DMS153 (cell line): ENCODE measurements at places on chromosomes 11 and 22.
A peak's percentile ranks its signal among the peaks of the same experiment; 100 is the strongest.

- DNase-seq: no peak
Observed at GRCh38 chr11:83070731-83071566, 748 bp downstream of the RAB30 start.

GRCh38 chr11:63369971-63370588 lies 495 bp downstream of the SLC22A9 start:
- no peak for DNase-seq

GRCh38 chr11:70667767-70668166 lies 269.4 kb downstream of the CTTN start:
- no peak for DNase-seq

- DNase-seq: no peak
Observed at GRCh38 chr11:126564566-126564965, 209.1 kb downstream of the ST3GAL4 start.

- no peak for DNase-seq
Observed at GRCh38 chr11:126366064-126366822, 10.8 kb downstream of the ST3GAL4 start.

DNA sequence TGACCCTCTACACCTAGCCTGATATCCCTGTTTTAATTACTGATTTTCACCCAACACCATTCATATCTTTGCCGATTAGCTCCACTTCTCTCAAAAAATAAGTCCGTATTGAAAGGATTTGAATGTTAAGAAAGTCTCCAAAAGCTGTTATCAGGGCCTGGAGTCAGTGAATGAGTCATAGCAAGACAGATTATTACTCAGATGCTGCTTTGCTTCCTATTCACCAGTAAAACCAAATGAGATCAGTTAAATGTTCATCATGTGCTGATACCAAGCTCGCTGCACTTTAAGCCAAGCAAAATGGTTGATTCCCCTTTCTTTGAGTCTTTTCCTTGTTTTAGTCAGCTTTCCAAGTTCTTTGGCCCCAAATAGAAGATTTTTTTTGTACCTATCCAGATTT lies 228.4 kb downstream of the FAT3 start:
- no peak for DNase-seq

- DNase-seq: peak; percentile 36
Observed at GRCh38 chr22:26679003-26679629, 21.7 kb downstream of the MIAT start.

DNA sequence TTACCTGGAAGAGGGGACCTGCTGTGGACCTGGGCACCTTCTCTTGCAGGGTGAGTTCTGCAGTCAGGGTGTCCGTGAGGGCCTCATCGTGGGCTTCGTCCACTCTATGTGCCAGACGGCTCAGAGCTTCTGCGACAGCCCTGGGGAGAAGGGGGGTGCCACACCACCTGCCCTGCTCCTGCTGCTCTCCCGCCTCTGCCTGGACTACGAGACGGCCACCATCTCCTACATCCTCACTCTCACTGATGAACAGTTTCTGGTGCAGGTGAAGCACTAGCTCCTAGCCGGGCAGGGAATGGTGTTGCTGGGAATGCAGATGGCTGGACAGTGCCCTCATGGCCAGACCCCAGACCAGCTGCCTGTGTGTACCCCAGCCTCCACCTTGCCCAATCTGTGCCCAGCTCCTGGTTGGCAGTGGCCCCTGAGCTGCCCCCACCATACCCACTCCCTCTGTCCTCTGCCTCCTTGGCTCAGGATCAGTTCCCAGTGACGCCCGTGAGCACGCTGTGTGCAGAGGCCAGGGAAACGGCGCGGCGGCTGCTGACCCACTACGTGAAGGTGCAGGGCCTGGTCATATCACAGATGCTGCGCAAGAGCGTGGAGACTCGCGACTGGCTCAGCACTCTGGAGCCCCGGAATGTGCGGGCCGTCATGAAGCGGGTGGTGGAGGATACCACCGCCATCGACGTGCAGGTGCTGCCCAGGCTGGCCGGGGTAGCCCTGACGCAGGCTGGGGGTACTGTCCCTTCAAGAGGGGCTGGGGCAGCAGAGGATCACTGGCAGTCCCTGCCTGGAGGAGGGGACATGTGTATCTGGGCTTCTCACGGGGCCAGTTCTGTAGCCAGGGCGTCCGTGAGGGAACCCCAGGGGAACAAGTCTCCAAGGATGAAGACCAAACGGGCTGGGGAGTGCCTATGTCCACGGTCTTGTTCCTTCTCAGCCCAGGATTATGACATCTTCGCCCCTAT lies 2.2 kb upstream of the TM7SF2 start:
- DNase-seq: no peak

DNA sequence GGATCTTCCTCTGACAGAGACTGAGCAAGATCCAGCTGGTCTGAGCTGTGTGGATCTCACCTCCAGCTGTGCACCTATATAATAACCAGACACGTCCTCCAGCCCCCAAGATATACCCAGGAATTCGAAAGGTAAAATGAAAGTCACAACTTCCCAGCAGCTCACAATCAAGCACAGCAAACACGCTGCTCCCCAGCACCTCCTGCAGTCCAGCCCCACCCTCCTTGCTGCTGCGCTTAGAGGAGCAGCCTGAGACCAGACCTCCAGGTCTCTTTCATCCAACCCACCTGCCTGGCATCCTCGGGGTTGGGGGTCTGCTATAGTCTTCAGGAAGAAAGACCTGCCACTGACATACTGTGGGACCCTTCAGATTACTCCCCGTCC lies 3.0 kb upstream of the APOL4 start:
- no peak for DNase-seq

DNA sequence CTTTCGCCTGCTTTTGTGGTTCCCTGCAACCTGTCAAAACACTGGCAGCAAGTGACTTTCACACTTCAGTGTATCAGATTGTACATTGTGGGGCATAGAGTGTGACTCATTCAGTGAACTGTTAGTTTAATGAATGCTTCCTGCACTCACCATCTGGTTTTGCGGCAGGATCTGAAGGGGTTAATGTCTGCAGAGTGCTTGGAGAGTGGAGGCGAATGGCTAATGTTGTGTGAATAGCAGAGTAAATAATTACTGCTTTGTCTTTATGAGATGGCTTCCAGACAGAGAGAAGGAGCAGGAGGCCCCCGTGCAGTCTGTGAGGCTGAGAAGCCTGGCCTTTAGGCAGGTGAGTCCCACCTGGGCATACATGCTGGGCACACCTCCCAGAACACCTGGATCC lies 454.3 kb upstream of the KIRREL3 start:
- DNase-seq: peak; percentile 94

GRCh38 chr11:15707971-15708370 lies 593.2 kb downstream of the INSC start:
- peak; percentile 89 for DNase-seq

DNA sequence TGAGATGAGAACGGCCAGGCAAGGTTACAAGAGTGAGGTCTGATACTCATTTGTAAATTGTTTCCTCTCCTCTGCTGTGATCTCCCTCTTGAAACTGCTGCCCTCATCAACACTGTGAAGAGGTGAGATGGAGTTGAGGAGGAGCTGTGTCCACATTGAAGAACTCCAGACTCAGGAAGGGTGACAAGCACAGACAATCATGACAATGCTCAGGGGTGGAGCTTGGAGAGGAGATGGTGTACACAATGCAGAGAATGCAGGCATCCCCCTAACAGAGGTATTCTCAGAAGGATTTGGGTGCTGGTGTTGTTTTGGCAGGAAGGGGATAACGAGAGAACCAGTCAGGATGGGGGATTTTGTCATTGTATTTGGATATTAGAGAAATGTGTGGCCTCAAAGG lies 21.5 kb upstream of the MMP7 start:
- DNase-seq: no peak

- no peak for DNase-seq
Observed at GRCh38 chr11:119404872-119405271, 18.1 kb downstream of the THY1 start.

DNA sequence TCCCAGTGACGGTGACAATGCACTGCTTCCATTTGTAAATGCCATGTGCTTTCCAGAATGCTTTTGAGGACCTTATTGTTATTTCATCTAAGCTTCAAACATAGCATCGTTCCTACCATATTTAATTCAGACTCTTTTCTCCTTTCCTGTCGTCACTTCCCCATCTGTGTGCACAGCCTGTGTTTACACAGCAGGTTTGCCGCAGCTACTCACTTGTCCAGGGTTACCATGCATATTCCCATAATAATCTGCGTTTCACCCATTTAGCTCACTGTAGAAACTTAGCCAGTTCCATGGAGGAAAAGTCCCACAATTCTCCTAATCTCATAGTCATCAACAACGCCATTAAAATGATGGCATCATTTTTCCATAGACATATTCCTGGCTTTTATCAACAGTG lies 48.0 kb downstream of the FLI1 start:
- DNase-seq: peak; percentile 10

- no peak for DNase-seq
Observed at GRCh38 chr11:69462106-69462951, 19.1 kb upstream of the LINC01488 start.

DNA sequence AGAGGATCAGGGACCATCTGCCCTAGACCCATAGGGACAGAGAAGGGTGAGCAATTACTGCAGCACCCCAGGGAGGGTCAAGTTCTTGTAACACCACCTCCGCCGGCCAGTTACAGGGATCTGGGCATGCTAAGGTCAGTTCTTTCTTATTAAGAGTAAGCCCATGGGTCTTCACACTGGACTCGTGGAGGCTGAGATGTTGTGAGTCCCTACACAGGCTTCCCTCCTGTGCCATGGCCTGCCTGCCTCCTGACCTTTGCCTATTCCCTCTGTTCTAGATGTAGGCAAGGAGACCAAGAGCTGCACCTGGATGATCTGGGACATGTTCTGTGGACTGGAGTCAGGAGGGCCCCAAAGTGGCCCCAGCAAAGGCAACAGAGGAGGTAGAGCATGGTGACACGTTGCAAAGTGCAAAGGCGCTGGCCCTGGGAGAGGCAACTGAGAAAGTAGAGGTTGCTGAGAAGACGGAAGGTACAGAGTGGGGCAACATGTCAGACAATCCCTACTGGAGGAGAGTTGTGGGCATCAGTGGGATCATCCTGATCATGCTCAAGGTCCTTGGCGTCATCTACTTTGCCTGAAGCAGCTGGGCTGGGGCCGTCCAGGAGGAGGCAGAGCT lies 16.3 kb upstream of the GNAZ start:
- DNase-seq: no peak

- no peak for DNase-seq
Observed at GRCh38 chr11:94424011-94424410, 22.8 kb upstream of the GPR83 start.

DNA sequence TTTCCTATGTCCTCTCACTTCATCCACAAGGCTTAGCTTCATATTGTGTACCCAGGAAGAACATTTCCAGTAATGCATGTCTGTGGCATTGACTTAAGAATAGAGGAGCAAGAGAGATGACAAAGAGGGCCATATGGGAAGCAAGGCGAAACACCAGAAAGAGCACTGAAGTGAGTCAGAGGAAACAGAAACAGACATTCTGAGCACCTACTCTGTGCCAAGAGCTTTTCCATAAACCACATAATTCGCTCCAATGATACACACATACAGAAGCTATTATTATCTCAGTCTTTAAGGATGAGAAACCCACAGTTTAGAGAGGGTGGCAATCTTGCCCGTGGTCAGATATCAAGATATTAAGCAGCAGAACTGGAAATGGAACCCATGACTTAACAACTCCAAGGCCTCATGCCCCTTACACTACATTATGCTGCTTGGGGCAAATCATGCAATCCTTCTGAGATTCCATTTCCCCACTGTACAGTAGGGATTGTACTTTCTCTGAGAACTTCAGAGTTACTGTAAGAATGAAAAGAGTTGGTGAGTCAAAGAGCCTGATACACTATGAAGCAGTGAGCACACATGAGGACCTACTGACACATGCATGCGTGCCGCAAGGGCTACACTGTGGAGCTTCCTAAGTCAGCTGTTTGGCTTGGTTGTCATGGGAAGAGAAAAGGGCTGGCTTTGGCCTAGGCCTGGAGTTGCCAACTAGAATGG lies 126.6 kb downstream of the KCNC1 start:
- DNase-seq: no peak

DNA sequence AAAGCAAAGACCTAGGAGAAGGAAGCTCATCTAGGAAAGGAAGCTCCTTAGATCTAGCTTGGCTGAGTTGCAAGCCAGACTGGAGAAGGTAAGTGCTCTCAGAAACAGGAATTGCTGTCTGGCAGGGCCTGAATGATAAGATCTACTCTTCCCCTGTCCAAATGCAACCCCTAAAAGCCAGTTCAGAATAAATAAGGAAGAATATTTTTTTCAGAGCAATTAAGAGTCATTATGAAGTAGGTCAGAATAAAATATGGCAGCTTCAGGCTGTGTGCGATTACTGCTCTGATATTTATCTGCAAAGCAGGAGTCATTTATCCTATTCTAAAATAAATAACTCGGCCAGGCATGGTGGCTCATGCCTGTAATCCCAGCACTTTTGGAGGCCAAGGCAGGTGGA lies 82.1 kb downstream of the PIWIL4 start:
- no peak for DNase-seq

DNA sequence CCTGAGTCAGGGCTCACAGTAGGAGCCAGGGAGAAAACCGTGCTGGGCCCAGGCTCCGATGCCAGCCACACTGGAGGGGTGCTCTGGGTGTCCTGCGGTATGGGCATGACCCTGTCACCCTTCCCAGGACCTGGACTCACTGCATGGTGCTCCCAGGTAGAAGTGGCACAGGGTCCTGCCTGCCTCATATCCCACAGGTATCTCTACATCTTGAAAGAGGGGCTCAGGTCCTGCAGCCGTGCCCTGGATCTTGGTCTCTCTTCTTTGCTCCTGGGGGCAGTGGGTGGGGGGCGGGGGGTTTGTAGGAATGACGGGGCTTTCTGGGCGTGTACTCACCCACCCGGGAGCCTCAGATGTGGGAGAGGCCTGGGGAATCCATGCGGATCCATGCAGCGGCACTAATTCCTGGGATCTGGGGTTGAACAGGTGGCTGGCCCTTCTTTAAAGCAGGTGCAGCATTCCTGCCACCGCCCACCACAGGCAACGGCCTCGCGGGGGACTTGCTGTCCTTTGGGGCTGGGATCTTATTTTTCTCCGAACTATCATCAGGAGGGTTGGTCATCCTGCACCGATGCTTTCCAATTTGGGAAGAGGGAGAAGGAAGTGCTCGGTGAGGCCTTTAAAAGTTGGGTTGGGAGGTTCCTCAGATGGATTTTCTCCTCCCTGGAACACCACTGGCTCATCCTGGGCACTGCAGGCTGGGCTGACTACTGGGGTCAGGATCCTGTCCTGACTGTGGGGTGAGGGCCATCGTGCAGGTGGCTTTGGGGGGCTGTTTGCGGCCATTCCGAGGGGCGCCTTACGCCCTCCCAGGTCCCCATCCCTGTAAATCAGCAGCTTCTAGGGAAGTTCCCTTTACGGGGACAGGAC lies 886.4 kb downstream of the BRD1 start:
- DNase-seq: no peak

- DNase-seq: no peak
Observed at GRCh38 chr11:31969359-31969702, 121.5 kb upstream of the RCN1 start.

DNA sequence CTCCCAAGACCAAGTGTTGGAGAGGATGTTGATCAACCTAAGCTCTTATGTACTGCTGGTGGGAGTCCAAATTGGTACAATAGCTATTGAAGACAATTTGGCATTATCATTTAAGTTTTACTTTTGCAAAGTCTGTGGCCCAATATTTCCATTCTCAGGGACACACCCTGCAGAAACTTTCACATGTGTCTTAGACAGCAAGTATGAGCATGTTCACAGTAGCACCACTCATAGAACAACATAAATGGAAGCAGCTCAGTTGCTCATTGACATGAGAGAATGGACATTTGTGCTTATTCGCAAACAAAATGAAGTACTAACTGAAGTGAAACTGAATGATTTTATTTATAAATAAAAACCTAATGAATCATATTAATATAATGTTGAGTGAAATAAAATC lies 135.5 kb downstream of the NOX4 start:
- DNase-seq: no peak
